ENCODE measurements at places on chromosomes 5 and 9.

- DNase-seq = no peak
These were observed 170.2 kb downstream of the RANBP17 start for GRCh38 chr5:171031977-171032376.

- DNase-seq = no peak
These were observed 140.3 kb upstream of the FER start for GRCh38 chr5:108607421-108607820.

- DNase-seq = no peak
These were observed 240.2 kb downstream of the ARHGAP26 start for GRCh38 chr5:143010351-143010750.

DNA sequence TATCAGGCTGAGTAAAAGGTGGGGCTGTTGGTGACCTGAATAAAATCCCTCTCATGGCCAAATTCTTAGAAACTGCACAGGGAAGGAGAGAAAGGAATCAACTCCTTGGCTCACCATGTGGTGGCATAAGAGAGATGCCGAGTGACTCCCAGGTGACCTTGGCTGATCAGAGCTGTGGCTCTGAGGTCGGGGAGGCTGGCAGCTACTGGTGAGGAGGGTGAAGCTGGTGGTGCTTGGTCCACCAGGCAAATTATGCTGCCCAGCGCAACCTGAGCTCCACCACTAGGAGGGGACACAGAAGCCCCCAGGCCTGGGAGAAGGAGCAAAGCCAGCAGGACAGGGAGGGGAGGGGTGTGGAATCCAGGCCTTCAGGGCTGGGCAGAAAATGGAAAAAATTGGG lies 111.2 kb upstream of the IL12B start:
- no peak for DNase-seq

- no peak for DNase-seq
These were observed 284.5 kb upstream of the POU5F2 start for GRCh38 chr5:94025788-94026473.
